ENCODE measurements at places on chromosomes 4 and X.

GRCh38 chrX:9577555-9577954 is 112.7 kb downstream of the TBL1X start:
- no peak for DNase-seq

GRCh38 chr4:95087657-95088455 is 330.1 kb downstream of the BMPR1B start:
- DNase-seq, result peak; percentile 11

GRCh38 chr4:15144967-15145295 is 142.7 kb downstream of the CPEB2 start:
- no peak for DNase-seq

DNA sequence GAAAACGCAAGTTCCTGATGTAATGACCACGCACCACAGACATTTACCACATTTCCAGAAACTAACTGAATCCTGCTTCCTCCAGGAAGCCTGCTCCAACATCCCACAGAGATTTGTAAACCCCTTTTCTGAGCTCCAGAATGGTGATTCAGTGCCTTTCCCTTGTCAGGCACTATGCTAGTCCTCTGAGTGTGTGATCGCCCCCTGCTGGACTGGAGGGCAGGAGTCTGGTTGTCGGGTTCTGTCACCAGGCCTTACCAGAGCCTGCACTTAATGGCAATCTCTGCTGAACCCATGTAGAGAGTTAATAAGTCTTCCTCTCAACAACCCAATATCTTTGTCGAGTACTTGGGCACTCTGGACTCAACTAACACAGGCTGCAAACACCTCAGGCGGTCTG is 14.5 kb upstream of the KDM5C start:
- DNase-seq, result no peak

Measured in DMS 273 treated with DMSO at 0.1 percent for 48 hours (cell line).